ENCODE measurements at places on chromosomes 5 and 9.

GRCh38 chr5:27172693-27173092 is 134.3 kb upstream of the CDH9 start:
- no peak for DNase-seq

GRCh38 chr5:19975795-19976194 is 12.2 kb downstream of the CDH18 start:
- no peak for DNase-seq

- DNase-seq = no peak
Measured at GRCh38 chr9:131254626-131255025, 21.7 kb downstream of the FAM78A start.

DNA sequence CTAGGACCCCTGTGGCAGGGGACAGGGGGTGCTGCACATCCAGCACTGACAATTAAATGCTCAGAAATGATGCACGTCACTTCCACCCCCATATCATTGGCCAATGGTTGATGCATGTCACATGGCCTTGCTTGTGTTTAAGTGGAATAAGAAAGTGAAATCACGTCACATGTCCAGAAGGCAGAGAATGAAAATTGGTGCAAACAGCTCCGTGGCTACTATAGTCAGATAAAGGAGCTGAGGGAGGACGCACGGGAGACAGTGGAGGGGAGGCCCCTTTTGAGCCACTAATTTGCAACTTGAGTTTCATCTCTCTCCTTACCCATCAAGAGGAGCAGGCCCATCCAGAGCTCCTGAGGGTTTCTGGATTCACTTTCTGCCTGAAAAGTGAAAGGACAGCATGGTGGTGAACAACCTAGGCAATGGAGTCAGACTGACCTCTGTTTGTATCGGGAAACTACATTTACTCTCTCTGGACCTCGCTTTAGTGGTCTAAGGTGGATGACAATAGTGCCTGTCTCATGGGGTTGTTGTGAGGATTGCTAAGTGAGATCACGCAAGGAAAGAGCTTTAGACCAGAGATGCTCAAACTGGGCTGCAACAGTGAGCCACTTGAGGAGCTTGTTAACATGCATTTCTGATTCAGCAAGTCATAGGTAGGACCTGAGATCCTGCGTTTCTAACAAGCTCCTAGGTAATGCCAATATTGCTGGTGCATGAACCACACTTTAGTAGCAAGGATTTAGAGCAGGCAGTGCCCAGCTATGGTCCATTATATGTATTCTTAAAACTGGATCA is 133.9 kb upstream of the ADRA1B start:
- no peak for DNase-seq

DNA sequence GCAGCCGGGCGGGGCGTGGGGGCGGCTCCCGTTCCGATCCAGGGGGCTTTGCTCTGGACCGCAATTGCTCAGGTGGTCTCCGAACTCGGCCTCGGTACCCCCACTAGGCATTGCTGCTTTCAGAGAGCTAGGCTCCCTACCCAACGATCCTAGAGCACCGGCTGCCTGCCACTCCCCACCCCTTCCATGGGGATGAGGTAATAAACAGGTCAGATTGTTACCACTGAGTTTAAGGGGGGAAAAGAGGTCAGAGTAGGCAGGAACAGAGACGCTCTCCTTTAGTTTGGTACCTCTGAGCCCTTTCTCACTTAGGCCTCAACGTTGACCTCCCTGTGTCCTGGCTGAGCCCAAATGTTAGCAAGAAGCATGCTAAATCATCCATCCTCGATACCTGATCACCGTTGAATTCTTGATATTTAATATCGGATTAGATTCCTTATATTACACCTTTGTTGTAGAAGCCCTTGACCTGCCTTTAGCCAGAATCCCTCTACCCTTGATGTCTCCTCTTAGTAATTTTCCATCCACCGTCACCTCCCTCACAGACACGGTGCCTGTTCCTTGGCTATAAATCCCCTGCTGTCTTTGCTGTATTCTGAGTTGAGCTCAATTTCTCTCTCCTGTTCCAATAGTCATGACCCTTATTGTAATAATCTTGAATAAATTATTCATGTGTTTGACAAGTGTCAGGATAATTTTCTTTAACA is 588 bp upstream of the PLPP1 start:
- DNase-seq = no peak

GRCh38 chr9:14349146-14349446 is 35.2 kb upstream of the NFIB start:
- no peak for DNase-seq

DNA sequence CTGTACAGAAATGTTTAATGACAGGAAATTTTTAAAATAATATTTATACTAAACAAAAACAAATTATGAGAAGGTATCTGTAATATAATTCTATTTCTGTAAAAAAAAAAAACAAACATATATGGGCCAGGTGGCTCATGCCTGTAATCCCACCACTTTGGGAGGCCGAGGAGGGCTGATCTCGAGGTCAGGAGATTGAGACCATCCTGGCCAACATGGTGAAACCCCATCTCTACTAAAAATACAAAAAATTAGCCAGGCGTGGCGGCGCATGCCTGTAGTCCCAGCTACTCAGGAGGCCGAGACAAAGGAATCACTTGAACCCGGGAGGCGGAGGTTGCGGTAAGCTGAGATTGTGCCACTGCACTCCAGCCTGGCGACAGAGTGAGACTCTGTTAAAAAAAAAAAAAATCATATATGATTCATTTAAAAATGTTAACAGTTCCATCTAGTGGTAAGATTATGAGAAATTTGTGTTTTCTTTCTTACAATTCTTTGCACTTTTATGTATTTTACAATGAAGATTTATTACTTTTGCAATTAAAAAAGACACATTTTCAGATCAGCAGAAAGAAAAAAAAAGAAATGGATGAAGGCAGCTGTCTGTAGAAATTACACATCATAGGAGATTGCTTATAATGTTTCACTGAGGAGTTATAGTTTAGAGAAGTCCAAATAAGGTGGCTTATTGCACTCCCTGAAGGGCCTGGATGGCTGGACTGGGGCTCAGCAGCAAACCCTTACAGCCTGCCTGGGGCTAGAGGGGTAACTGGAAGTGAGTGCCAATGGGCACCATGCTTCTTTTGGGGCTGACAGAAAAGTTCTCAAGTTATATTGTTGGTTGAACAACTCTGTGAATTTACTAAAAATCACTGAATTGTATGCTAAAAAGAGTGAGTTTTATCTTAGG is 20.3 kb downstream of the C9orf153 start:
- DNase-seq = no peak

DNA sequence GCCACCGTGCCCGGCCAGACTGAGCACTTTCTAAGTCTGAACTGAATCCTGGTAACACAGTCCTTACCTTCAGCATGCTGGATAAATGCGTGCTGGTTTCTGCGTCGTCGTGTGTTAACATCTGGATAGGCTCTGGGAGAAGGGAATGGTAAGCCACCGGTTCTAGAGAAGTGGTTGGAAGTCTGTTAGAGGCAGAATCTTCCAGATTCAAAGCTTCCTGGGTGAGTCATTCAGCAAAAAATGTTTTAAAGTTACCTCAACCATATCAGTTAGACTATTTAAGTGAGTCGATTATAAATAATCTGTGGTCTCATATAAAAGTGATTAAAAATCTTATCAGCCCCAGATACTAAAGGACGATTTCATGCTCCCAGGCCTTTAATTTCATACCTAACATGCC is 256.5 kb upstream of the NFIL3 start:
- peak; percentile 34 for DNase-seq

DNA sequence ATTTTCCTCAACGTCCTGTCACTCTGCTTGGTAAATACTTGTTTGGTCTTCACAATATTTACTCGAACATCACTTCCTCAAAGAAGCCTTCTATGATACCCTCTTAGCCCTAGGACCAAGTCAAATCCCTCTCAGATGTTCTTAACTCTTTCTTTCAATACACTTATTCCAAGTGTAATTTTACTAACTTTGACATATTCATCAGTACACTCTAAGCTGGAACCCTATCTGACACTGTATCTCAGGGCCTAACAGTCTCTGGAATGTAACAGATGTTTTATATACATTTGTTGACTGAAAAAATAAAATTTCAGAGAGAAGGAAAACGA is 19.6 kb downstream of the SIL1 start:
- DNase-seq = no peak

- no peak for DNase-seq
Measured at GRCh38 chr9:137429546-137429890, 6.3 kb downstream of the NOXA1 start.

GRCh38 chr5:16464664-16465543 is 696 bp downstream of the ZNF622 start:
- no peak for DNase-seq

- DNase-seq = no peak
Measured at GRCh38 chr9:93459432-93459847, 6.1 kb upstream of the FAM120AOS start.

- no peak for DNase-seq
Measured at GRCh38 chr5:165809914-165810313, 2304.5 kb downstream of the MAT2B start.

- no peak for DNase-seq
Measured at GRCh38 chr5:148488757-148489156, 105.0 kb downstream of the FBXO38 start.

DNA sequence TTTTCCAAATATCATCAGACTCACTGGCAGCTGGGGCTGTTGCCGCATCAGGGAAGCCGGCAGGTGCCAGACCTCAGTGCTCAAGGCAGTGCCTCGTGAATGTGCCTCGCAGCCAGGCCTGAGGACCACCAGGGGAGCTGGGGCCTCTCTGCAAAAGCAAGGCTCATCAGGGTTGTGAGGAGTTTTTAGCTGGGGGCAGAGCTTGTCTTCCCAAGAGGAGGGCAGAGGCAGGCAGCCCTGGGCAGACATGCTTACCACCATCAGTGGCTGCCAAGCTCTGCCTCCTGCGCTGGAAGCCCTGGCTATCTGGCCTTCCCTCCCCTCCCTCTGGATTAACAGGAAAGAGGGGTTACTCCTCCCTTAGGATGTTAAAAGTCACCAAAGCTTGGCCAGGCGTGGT is 8.8 kb upstream of the TBC1D9B start:
- DNase-seq = no peak

DNA sequence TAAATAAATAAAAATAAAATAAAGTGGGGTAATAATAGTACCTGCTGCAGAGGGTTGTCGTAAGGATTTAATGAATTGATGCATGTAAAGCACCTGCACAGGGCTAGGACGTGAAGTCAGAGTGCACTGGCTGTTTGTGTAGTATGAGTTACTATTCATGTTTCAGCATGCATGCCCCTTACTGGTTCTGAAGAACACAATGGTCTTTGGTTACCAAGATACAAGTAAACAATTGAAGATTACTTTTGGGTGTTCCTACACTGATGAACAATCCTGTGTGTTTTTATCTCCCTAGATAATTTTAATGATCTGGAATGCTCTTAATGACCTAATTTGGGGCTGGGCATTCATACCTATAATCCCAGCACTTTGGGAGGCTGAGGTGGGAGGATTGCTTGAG is 23.2 kb upstream of the PRRC2B start:
- no peak for DNase-seq

DNA sequence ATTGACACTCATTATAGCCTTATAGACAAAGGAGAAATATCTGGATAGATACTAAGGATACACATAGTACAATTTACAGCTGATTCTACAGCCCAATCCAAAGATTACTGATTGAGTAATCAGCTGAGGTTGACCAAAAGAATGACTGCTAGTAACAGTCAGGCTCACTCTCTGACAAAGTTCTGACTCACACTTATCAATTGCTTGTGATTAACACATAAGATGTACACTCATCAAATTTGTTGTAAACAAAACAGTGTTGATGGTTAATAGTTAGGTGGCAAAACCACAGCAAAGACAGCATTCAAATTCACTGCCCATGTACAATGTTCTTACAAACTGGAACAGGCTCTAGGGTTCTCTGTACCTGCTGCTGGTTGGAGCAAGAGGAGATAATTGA is 422.7 kb downstream of the TLE1 start:
- DNase-seq = peak; percentile 60

GRCh38 chr9:111914749-111915424 is 18.3 kb downstream of the UGCG start:
- no peak for DNase-seq

- no peak for DNase-seq
Measured at GRCh38 chr9:34513567-34514214, 9.1 kb downstream of the ENHO start.

GRCh38 chr9:105258225-105258737 is 13.8 kb downstream of the SLC44A1 start:
- no peak for DNase-seq

- DNase-seq = no peak
Measured at GRCh38 chr9:123046406-123047195, 13.1 kb downstream of the GPR21 start.

DNA sequence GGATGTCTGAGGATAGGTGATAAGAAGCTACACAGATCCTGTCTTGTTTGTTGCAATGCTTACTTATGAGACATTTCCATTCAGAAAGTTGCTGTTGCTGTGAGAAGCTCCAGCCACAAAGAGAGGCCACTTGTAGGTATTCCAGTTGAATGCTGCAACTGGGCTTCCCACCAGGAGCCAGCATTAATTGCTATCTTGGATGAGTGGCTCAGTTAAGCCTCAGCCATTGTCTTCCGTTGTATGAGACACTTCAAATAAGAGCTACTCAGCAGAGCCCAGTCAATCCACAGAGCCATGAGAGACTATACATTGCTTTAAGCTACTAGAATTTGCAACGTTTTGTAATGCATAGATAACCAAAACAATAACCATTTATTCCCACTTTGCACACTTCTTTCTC is 104.3 kb upstream of the ARRDC3 start:
- DNase-seq = no peak

DNA sequence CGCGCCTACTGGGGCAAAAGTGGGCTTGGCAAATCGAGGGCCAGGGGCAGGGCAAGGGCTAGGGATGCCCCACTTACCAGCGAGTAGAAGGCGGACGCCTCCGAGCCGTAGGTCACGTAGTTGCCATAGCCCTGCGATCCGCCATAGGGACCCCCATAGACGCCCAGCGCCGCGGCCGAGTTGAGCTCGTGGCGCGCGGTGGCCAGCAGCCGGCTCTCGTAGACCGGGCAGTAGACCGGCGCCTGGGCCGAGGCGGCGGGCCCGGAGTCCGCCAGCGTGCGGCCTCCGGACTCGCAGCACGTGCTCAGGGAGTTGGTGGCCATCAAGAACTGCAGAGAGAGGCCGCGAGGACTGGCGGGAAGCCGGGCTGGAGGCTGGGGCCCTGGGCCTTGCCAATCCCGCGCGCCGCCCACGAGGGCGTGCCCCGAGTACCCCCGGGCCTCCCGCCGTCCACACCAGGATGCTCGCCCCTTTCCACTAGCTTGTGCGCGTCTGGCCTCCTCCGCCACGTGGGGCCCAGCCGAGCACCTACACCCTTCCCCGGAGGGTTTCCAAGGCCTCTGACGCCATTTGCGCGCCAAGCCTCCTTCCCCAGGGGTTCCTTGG is 891 bp downstream of the IRX4 start:
- no peak for DNase-seq

DNA sequence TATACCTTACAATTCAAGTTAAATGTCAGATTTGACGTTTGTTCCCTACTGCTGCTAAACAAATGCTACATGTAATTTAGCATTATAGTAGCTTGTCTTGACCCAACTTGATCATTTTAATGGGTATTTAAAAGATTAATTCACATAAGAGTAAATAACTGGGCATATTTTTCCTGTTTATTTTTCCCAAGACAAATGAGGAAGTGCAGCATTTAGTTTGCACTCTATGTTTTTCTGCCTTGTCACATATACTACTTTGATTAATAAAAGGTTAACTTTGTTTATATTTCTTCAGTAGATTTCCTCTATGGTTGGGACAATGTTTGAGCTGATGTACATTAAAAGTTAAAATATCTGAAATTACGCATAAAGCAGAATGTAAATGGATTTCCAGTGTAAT is 641.8 kb downstream of the PRR16 start:
- DNase-seq = no peak
